CD4-positive, CD25-positive, alpha-beta regulatory T cell (primary cell): ENCODE measurements at places on chromosomes 4 and X.

- no peak for DNase-seq
- H3K4me3 ChIP-seq = no peak overlapping the region
- peaks cover 4% of the 10 kb centered on the region for H3K27me3 ChIP-seq
- H3K27ac ChIP-seq = no peak overlapping the region
- H3K4me1 ChIP-seq = no peaks in the 10 kb centered on the region
Measured at GRCh38 chrX:43679778-43680177, 23.7 kb downstream of the MAOA start.

DNA sequence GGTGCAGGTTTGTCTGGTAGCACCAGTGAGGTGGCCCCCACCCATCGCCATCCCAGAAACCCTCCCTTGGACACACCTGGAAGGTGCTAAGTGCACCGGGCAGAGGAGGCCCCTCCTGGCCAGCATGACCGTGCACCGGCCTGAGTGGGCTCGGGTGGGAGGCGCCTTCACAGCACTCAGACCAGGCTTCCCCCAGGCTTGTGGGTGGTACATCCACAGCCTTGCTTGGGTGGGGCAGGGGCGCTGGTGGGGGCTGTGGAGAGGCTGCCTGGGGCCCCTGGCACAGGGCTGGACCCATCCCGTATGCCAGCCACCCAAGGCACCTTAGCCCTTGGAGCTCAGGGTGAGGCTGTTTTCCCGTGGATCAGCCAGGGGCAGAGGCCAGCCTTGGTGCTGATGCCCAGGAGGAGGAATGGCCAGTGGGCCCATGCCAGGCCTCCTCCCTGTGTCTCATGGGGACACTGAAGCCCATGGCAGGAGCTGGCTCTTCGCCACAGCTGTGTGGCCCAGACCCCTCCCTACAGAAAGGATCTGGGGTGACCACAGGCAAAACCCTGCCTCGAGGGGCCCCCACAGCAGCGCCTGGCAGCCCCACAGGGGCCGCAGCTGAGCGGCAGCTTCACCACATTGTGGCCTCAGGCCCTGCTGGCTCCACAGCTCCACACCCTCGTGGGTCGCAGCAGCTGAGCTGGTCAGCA is 21.4 kb downstream of the NKX1-1 start:
- H3K36me3 ChIP-seq = peaks cover 9% of the 10 kb centered on the region
- no peak overlapping the region for H3K27ac ChIP-seq
- H3K27me3 ChIP-seq = no peaks in the 10 kb centered on the region
- no peak for DNase-seq
- no peak overlapping the region for H3K4me3 ChIP-seq

DNA sequence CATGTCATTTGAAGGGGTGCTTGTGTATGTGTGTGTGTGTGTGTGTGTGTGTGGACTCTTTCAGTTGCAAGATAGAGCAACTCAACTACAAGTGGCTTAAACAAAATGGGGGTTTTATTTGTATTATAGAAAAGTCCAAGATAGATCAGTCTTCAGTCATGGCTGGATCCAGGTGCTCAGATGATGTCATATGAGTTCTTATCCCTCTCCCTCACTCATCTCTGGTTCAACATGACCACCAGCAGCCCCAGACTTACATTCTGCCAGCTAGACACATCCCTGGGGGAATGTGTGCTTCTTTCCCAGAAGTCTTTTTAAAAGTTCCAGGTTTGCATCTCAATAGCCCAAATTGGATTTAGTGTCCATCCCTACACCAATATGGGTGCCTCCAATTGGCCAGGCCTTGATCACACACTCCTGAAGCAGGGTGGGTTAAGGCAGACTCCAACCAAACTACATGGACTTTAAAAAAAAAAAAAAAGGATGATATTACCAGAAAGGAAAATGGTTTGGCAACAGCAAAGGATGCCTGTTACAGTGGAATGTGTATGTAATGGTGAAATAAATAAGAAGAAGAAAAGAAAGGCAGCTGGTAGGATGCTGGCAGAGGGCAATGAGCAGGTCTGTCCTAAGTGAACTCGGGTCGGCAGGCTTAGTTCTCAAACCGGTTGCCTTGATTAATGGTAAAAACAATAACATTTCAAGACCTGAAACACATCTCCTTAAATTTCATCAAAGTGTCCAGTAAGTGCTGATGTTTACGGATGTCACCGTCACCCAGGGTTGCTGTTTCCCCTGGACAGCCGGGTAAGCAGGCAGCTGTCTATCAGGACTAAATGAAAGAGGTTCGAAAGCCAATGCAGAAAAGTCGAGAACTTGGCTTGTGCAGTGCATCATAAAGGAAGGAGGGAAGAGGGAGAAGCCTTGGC is 107.7 kb downstream of the SMIM20 start:
- H3K27me3 ChIP-seq = no peaks in the 10 kb centered on the region
- no peaks in the 10 kb centered on the region for H3K36me3 ChIP-seq
- no peak overlapping the region for H3K4me3 ChIP-seq
- no peak for DNase-seq
- no peak overlapping the region for H3K27ac ChIP-seq
- no peaks in the 10 kb centered on the region for H3K4me1 ChIP-seq

DNA sequence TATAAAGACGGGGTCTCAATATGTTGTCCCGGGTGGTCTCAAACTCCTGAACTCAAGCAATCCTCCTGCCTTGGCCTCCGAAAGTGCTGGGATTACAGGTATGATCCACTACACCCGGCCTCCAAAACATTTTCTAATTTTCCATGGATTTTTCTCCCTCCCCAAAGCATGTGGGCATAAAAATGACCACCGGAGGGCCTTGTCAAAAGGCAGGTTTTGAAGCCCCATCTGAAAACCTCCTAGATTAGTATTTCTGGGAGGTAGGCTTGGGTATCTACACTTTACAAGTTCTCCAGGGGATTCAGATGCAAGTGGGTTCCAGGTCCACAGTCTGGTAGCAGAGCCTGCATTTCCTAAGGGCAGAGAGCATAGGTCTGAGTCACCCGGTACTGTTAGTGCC is 1.4 kb upstream of the GPR173 start:
- no peaks in the 10 kb centered on the region for H3K36me3 ChIP-seq
- DNase-seq = no peak
- H3K4me3 ChIP-seq = no peak overlapping the region
- no peaks in the 10 kb centered on the region for H3K4me1 ChIP-seq
- no peak overlapping the region for H3K27ac ChIP-seq

- no peaks in the 10 kb centered on the region for H3K27me3 ChIP-seq
- no peaks in the 10 kb centered on the region for H3K36me3 ChIP-seq
- peak; percentile 34 for DNase-seq
Measured at GRCh38 chr4:40897557-40898203, 147.9 kb downstream of the NSUN7 start.

GRCh38 chr4:131526686-131527085 is 1622.4 kb upstream of the PCDH10 start:
- DNase-seq = no peak
- H3K4me3 ChIP-seq = no peak overlapping the region
- no peaks in the 10 kb centered on the region for H3K36me3 ChIP-seq
- H3K4me1 ChIP-seq = no peaks in the 10 kb centered on the region
- no peak overlapping the region for H3K27ac ChIP-seq
- no peaks in the 10 kb centered on the region for H3K27me3 ChIP-seq
